ENCODE measurements at places on chromosomes 4 and X. TPM values are rescaled to one million over a fixed set of nuclear protein-coding genes. Genes with fewer than 3 reads are reported as not detected.

The FRAS1 gene
- total RNA-seq, result 4.9 TPM

The PPEF2 gene
- total RNA-seq, result not detected

The MAP7D2 gene
- under 0.01 TPM for total RNA-seq

The SPANXB1 gene
- total RNA-seq, result not detected

The AFM gene
- total RNA-seq, result not detected

The MAGED4 gene
- 64.9 TPM for total RNA-seq

The CENPVL1 gene
- not detected for total RNA-seq

The EMCN gene
- not detected for total RNA-seq

The TRIM75 gene
- total RNA-seq, result not detected

The MGAT4D gene
- total RNA-seq, result not detected

The MGST2 gene
- 26.8 TPM for total RNA-seq
